Right cardiac atrium (tissue), 5 donors: ENCODE measurements at places on chromosomes 7 and 10. TPM values are rescaled to one million over a fixed set of nuclear protein-coding genes. Genes with fewer than 3 reads are reported as not detected.

DNA sequence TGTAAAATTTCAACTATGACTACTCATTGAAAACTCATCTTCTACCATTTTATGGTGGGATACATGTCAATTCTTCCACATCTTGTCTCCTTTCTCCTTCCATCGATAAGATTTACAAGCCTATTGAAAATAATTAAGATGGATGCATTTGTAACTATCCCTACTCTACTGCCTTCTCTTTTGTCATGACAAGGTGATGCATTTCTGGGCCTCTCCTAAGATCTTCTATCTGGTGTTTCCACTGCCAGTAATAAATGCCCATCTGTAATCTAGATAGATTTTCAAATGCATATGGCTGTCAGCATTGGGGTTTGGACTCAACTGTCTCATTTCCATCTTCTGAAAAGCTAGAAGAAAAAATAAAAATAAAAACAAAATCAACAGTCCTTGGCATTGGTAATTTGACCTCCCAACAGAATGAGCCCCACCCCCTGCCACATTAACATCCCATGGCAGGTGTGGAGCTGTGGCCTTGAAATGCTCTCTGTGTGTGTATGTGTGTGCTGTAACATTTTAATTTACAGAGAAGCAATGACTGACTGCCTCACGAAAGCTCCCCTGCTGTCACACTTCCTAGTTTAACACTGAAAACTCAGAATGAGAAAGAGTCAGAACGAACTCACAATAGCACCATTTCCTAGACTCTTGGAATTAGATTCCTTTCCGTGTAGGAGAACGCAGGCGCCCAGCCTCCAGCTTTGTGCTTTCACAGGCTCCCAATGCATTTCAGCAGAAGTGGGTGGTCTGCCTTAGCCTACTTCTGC is 74.2 kb downstream of the RHOBTB1 start:
- DNase-seq, result no peak

DNA sequence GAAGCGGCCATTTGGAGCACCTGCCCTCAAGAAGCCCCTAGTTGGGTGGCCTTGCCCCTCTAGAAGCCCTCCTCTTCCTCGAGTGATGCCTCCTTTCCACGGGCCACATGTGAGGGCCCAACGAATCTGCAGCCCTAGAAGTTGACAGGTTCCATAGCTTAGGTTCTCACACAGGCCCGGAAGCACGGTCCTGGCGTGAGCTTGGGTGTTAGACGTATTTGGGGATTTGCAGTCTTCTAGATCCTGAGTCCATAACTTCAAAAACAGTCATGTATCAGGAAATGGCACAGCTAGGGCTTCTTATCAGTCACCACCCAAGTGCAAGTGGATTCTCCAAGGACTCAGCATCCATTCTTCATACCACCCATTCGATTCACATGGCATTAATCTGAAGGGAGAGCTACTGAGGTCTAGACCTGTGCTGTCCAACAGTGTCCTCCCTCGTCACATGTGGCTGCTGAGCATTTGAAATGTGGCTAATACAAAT is 477 bp upstream of the FBXW4 start:
- no peak for DNase-seq

DNA sequence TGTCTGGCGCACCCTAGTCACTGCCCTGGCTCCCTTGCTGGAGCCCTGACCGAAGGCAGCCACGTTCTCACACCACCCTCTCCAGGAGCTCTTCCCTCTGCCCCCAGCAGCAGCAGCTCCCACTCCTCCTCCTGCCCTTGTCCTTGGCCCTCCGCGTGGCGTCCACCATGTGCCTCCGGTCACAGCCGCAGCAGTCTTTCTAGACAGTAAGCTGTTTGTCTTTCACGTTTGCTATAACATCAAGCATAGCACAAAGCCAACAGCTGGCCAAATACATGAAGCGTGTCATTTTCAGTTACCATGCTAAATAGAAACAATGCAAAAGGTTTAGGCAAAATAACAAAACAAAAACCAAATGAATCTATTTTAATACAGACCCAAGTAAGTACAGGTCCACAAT is 3.3 kb downstream of the PITRM1 start:
- no peak for DNase-seq

- no peak for DNase-seq
These were observed 2.5 kb upstream of the AVPI1 start for GRCh38 chr10:97689559-97690020.

DNA sequence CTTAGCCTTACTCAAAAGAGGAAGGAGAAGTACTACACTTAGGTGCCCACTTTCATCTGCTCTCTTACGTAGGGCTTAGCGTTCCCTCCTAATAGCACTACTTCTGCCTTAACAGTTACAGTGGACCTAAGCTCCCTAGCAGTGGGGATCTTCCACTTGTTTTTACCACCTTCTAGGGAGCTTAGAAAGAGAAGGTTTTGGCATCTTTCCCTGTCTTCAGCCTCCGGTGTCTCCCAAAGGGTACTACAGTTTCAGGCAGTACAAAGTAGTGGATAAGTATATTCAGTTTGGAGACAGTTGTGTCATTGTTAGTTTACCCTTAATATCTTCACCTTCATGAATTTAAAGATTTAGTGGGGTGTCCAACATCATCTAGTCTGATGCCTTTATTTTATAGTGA is 14.6 kb downstream of the CHRM2 start:
- DNase-seq, result no peak

- DNase-seq, result no peak
These were observed 131.3 kb downstream of the CDK14 start for GRCh38 chr7:90727412-90727811.

DNA sequence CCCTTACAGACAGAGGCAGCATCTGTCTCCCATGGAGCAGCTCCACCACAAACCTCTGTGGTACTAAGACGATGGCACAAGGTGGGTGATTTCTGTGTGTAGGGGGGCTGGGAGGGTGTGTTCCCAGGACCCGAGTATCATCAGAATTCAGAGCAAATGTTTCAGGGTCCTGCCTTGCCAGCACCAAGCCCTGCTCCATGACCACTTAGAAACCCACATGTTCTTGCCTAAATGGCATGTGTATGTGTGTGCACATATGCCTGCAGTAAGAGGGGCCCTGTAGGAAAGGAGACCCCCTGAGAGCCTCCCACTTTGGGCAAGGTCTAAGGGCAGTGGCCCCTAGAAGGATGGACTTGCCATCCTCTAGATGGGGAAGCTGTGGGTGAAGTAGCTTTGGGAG is 17.1 kb upstream of the MGMT start:
- DNase-seq, result no peak

DNA sequence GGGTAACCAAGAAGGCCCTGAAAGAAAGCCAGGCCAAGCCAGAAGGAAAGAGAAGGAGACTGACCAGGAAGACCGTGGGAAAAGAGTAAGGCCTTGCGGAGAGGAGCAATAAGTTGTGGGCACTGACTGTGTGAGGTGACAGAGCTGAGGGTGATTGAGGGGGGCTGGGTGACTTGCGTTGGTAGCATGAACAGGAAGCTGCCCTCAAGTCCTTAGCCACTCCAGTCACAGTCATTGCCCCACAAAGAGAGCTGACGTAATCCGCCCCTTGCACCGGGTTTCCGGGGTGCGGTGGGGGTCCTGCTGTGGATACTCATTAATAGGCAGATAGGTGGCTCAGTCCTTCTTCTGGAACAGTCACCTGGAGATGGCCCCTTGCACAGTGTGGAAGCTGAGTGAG is 16.1 kb upstream of the DMBT1 start:
- no peak for DNase-seq

GRCh38 chr10:59373071-59373470 is 10.7 kb upstream of the FAM13C start:
- DNase-seq, result no peak

DNA sequence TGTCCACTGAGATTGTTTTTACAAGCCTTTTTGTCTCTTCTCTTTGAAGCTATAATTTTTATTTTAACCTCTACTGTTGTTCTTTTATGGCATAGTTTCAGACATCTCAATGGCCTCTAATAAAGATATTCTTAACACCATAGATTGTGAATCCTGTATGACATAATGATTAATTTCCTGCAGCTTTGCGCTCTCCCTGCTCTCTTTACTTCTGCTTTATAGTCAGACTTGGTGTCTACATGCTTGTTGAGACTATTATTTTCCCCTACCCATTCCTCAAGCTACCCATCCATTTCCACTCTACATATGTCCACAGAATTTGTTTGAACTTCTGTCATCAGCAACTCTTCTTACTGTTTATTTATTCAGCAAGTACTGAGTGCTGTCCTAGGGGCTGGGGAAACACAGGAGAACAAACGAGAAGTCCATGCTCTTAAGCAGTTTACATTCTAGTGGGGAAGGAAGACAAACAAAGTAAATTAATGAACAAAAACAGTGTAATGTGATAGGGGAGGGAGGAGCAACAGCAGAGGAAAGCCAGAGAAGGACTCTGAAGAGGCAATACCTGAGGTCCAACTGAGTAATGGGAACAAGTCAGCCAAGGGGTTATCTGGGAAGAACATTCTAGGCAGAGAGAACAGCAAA is 110.1 kb downstream of the CDK14 start:
- no peak for DNase-seq

GRCh38 chr7:159148430-159149395 is 4.0 kb upstream of the VIPR2 start:
- no peak for DNase-seq

DNA sequence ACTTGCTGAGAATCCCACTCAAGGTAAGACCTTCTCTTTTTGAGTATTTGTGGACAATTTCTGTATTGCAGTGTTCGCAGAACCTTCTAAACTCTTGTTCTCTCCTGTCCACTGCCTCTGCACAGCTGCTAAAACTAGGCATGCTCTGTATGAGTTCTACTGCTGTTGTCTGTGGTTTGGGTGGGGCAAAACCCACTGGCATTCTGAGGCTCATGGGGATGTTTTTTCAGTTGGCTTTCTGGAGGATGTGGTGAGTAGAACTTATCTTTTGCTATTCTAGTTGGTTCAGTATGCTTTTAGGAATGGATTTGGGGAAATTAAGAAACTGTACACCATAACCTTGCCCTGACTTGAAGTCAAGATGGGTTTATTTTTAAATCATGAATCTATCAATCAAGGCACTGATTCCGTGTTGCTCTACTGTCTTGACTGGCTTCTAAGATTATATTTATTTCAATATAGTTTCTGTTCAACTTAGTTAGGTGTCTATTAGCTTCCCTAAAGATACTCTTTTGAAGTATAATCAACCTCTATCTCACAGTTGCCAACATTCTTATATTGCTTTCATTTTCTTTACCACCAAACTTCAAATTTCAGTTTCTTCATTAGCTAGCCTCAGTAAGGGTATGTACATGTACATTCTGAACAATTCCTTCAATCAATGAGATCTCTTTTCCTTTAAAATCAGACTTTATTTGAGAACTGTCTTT is 25.0 kb upstream of the C1GALT1 start:
- DNase-seq, result no peak

- no peak for DNase-seq
These were observed 48.1 kb downstream of the GNAI1 start for GRCh38 chr7:80182630-80183276.

DNA sequence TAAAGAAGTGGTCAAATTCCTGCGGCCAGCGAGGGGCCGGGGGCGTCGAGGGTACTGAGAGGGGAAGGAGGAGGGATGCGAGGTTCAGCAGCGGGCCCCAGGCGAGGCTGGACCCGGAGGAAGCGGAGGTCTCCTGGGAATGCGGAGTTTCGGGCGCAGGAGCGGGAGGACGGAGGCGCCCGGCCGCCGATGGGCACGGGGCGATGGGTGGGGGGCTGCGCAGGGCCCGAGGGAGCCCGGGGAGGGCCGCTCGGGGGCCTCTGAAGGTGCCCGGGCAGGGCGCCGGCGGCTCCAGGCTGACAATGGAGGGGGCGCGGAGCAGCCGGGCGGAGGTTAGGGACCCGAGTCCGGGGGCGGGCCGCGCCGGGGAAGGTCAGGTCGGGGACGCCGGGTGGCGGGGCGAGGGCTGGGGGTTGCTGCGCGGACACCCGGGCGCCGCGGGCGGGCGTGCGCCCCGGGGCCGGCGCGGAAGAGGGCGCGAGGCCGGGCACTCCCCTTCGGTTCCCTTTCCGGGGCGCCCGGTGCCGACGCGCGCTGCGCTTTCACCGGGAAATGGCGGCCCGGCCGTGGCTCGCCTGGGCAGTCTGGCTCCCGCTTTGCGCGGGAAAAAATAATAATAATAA is 683 bp downstream of the MACROH2A2 start:
- DNase-seq, result peak; percentile 49

DNA sequence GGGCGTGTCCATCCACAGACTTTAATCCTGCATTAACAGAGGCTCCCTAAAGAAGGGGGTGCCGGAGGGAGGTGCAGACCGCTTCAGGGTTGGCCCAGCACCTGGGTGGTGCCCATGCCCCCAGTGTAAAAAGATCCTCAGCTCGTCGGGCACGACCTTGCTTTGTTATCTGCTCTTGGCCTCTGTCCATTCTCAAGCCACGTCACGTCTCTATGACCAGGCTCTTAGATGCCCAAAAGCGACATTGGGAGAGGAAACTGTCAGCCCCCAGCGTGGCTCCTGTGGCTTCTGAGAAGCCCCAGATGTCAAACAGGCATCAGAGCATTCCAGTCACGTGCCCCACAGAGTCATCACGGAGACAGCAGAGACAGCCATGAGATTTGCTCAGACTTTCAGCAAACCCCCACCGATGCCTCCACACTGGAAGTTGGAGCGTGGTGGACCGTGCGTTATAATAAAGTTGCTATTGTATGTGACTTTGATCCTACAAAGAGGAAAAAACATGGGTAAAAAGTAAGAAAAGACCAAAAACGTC is 55.5 kb downstream of the PTPRN2 start:
- no peak for DNase-seq

DNA sequence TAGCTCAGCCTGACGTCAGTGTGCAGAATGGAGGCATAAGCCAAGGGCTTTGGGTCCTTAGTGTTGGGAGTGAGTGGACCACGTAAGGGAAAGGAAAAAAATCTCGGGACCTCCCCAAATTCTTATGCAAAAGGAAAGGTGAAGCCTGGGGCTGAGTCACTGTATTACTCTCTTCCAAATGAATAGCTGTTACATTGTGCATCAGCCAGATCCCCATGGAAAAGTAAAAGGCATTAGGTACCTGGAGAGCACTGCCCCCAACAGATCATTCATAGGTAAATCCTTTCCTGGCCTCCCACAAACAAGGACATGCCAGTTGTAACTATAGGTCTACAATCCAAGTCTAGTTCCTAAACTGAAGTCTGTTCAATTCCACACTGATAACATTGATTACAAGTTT is 170.5 kb downstream of the C1GALT1 start:
- DNase-seq, result no peak

- DNase-seq, result no peak
These were observed 37.7 kb downstream of the MALSU1 start for GRCh38 chr7:23336799-23337283.

DNA sequence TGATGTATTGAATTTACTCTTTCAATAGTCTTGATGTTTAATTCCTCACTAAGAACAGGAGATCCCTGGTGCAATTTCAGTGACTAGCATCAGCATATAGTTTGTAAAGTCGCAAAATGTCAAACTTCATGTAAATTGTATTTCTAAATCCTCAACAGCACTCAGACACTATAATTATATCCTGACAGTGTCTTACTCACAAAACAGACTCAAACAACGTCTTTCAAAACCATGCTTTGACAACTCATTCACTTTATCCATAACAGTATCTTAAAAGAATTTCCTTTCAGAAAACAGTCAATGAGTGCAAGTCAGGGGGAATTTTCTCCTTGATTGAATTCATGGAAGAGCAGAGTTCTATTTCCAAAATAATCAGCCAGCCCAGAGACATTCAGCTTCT is 20.8 kb downstream of the BAMBI start:
- no peak for DNase-seq

The HGF gene
- total RNA-seq, result 3.9 TPM

The CFAP43 gene
- 0.31 TPM for total RNA-seq

The GPR158 gene
- 0.08 TPM for total RNA-seq

The CLEC5A gene
- 0.74 TPM for total RNA-seq

The INSYN2A gene
- not detected for total RNA-seq

The EMX2 gene
- 0.76 TPM for total RNA-seq

The EEPD1 gene
- total RNA-seq, result 7.8 TPM

The FAM241B gene
- total RNA-seq, result 7.9 TPM

The TMEM26 gene
- not detected for total RNA-seq

The ARHGEF5 gene
- 3.2 TPM for total RNA-seq
